Activated T-cell treated with anti-CD3 and anti-CD28 coated beads for 24 hours (primary cell): ENCODE measurements at places on chromosomes 6 and 20.

- DNase-seq = no peak
Observed at GRCh38 chr6:130889423-130889822, 62.2 kb downstream of the SMLR1 start.

DNA sequence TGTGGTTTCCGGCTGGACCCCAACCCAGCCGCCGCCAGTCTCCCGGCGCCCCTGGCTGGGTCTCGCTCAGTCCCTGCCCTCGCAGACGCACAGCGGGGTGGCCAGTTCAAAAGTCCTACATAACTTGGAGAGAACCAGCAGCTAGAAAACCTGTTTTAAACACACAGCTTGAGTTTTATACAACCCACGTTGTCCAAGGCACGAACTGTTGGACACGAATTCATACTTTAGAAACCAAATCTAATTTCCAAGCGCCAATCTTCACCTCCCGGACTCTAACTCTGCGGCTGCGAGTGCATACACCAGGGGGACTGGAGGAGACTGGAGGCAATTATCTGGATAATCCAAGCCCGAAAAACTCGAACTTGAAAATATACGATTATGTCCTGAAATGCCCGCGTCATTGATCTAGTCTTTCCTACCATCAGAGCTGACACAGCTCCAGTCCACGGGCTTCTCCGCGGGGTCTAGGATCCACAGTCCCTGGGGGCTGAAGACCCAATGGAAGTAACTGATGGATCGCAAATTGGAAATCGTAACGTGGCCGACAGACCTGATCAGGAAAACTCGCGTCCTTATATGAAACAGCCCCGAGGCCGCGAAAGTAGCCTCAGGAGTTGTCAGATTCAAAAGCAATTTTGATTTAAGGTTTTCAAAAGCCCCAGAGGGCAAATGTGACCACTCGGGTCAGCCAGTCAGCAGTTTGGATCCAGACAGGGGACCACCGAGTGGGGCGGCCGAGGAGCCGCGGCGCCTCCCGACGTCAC is 843 bp upstream of the HEY2 start:
- DNase-seq = no peak

- DNase-seq = no peak
Observed at GRCh38 chr6:8389036-8389818, 46.1 kb downstream of the SLC35B3 start.

- no peak for DNase-seq
Observed at GRCh38 chr6:150548330-150548729, 51.4 kb upstream of the PLEKHG1 start.

DNA sequence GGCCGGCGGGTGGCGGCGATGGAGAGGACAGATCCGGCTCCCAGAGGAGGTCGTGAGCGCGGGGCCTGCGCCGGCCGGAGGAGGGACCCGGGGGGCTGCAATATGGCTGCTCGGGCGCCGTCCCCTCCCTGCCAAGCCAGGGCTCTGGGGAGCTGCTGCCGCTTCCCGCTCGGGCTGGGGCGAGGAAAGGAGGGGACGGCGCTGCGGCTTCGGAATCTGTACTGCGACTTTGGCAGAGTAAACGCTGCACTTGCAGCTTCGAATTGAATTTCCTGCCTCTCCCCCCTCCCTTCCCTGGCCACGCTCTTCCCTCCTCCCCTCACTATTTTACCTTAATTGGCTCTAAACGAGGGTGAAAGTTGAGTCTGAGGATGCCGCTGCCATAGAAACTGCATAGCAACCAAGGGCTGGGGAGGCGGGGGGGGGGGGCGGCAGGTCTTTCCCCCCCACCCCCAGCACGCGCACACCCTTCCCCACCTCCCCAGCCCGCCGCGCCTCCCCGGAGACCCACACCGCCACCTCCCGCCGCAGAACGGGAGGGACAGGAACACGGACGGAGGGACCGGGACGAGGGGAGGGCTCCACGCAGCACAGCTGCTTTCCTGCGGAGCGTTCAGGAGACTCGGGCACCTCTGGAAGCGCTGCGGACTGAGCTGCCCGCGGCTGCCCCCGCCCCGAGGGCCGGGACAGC is 93.9 kb downstream of the RNASET2 start:
- DNase-seq = peak; percentile 13

GRCh38 chr6:43335469-43335868 is 26.8 kb upstream of the CRIP3 start:
- no peak for DNase-seq

DNA sequence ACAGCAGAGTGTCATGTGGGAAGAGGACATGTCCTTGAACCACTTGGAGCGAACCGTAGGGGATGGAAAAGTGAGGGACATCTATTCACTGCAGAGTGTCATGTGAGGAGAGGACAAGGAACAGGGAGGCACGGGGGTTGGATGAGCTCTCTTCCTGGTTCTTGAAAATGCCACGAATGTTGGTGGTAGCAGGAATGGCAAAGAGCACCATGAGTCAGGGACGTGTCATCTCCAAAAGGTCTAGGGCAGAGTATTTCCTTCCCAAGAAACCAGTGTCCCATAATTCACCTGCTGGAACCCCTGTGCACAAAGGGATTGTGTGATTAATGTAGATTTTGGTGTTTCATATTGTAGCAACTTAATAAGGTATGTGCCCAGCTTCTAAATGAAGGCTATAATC is 136.8 kb downstream of the BFSP1 start:
- no peak for DNase-seq

- DNase-seq = peak; percentile 41
Observed at GRCh38 chr6:110180228-110181008, at the start of gene CDC40. CDC40 (plus strand) TSS chr6:110180427; CDS start chr6:110180445, 18 bp downstream.

GRCh38 chr6:97674802-97675201 is 391.8 kb upstream of the MMS22L start:
- DNase-seq = no peak

- no peak for DNase-seq
Observed at GRCh38 chr6:135833771-135834170, 17.7 kb upstream of the PDE7B start.

DNA sequence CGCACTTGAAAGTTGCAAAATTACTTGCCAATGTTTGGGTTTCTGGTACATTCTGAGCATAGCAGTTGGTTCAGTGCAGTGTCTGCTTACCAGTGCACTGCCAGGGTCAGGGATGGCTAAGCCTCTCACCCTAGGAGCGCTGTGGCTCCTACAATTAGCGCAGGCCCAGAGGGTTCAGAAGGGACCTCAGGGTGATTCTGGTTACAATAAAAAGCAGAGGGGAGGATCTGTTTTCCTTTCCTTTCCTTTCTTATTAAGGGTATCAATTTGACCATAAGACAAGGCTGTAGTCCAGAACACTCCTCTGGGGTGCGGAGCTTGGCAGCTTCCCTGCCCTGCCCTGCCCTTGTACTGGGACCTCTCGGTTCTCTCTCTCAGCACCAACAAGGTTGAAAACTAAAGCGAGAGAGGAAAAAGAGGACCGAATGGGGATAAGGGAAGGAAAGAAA is 2.6 kb downstream of the MAFB start:
- DNase-seq = no peak

DNA sequence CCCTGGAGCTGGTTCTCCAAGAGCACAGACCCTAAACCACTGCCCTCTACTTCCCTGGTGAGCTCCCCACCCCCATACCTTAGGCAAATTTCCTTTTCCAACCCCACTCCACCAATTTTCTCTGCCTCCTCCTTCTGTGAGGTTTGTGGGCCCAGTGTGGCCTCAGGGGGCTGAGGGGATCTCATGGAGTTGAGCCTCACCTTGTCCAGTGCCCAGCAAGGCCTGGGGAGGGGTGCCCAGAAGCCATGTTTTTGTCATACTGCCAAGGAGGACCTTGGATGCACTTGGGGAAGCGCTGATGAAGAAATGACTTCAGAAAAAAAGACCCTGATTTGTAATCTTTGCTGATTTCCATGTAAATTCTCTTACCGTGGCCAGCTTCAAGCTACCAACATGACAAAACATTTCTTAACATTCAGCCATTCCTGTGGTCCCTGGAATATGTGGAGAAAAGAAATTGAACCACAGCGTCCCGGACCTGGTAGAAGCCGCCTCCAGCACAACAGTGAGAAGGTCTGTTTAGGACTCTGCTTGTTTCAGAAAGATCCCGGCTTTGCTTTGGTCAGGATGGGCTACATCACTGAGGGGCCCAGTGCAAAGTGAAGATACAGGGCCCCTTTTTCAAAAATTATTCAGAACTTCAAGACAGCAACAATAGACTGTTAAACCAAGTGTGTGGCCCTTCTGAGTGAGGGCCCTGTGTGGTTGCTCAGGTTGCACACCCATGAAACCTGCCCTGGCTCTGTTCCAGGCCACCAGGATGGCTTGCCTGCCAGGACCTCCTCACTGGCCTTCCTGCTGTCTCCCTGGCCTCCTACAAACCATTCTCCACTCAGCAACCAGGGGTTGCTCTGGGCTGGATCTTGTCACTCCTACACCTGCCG is 52.5 kb downstream of the CHMP4B start:
- DNase-seq = no peak

GRCh38 chr20:33707668-33708067 is 12.4 kb downstream of the PXMP4 start:
- DNase-seq = no peak

GRCh38 chr6:6804843-6805615 is 216.5 kb downstream of the LY86 start:
- DNase-seq = no peak

DNA sequence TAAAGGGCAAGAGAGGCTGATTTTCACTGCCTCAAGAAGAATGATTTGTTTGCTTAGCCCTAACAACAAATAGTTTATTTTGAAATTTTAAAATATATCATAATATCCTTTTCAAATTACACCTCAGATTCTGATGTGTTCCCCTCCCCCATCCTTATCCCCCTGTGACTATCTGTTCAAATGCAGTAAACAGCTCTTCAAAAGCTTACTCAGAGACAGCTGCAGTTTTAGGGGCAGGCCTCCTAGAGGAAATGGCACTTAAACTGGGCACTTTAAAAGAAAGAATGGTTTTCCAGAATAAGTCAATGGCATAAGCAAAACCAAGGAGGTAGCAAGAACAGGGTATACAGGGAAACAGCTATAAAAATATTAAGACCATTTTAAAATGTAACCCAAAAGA is 118.6 kb upstream of the UST start:
- DNase-seq = no peak

DNA sequence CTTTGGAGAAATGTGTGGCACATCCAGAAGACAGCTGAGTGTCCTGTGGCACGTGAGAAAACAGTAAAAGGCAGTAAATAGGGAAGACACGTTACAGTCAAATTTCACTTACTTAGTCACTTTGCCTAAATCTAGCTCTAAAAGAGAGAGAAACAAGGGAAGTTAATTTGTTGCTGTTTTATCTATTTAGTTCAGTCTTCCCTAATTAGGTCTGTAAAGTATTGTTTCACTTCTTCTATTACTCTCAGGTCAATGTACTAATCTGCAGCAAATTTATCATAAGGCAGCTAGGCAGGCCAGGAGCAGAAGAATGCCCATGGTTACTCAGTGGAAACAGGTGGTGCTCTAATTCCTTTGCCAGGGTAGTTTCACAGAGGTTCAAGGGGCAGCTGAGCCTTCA is 124.3 kb upstream of the CNR1 start:
- DNase-seq = no peak

GRCh38 chr20:25360631-25361286 is 29.9 kb downstream of the ABHD12 start:
- no peak for DNase-seq

- DNase-seq = no peak
Observed at GRCh38 chr6:45253453-45253852, 74.7 kb upstream of the RUNX2 start.

DNA sequence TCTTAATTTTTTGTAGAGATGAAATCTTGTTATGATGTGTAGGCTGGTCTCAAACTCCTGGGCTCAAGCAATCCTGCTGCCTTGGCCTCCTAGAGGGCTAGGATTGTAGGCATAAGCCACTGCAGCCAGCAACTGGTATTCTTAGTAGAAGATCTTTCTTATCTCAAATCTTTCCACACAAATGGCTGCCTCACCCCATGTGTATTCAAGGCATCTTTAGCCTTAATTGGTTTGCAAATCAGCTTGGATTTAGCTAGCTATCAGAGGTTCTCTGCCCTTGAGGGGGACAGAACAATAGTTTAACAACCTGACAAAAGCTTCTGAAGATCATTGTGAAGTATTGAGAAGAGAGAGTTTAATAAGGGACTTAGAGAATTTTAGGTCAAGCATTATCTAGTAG is 17.9 kb upstream of the ABRACL start:
- DNase-seq = no peak

- DNase-seq = no peak
Observed at GRCh38 chr20:12977328-12978125, 31.2 kb upstream of the SPTLC3 start.

DNA sequence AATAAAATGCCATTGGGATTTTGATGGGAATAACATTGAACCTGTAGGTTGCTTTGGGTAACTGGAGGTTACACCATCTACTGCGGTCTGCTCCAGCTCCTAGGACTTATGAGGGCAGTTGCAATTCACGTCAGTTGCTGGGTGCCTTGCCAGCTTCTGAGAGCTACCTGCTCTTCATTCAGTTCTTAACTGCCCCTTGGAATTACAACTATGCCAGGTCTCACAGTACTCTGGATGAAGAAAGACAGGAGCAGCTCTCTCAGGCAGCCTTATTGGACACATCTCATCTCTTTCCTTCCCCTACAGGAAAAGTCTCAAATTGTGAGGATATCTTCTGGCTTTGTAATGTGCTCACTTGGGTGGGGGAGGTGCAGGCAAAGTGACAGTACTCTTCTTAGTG is 1643.3 kb downstream of the GRIK2 start:
- DNase-seq = no peak

GRCh38 chr6:47134476-47135189 is 92.5 kb upstream of the ADGRF1 start:
- no peak for DNase-seq

GRCh38 chr6:169173532-169174268 is 79.9 kb downstream of the THBS2 start:
- no peak for DNase-seq

GRCh38 chr20:1894471-1894950 is 696 bp upstream of the SIRPA start:
- no peak for DNase-seq

DNA sequence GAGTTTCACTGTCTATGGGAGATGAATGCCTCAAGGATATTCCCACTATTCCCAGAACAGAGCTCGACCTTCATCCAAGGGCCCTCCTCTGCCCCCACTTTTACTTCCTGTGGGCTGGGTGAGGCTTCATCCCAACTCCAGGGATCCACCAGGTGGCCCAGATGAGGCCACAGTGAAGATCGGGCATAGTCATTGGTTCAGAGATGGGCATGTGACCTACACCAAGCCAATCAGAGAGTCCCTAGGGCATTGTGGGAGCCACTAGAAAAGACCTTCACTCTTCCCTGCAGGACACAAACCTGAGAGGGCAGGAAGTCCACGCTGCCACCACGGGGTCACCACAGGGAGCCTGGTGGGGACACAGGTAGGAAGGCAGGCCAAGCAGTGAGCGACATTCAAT is 72.9 kb upstream of the SLC22A16 start:
- no peak for DNase-seq
